ENCODE measurements at places on chromosomes 4 and X.
A peak's percentile ranks its signal among the peaks of the same experiment; 100 is the strongest.

DNA sequence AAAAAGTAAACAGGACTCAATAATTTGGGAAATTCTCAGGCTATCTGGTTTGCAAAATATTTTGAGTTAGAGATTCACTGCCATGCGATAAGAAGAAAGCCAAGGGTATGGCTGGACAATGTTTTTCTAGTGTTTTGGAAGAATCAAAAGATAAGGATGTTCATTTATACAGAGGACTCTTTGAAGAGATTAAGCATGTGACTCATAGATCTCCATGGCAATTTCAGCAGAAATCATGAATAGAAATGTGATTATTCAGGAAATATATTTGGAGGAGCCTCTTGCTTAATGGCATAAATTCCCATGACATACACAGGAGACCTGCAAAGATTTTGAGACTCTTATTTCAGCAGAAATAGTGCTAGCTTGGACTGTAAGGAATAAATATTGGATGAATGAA lies 16.7 kb upstream of the FRAS1 start:
- no peak for DNase-seq

- DNase-seq = no peak
These were observed 121.2 kb upstream of the PDLIM3 start for GRCh38 chr4:185656467-185656931.

- DNase-seq = no peak
These were observed 15.8 kb upstream of the UBE2K start for GRCh38 chr4:39682138-39682537.

GRCh38 chrX:15721911-15722310 lies 16.2 kb upstream of the CA5B start:
- no peak for DNase-seq

DNA sequence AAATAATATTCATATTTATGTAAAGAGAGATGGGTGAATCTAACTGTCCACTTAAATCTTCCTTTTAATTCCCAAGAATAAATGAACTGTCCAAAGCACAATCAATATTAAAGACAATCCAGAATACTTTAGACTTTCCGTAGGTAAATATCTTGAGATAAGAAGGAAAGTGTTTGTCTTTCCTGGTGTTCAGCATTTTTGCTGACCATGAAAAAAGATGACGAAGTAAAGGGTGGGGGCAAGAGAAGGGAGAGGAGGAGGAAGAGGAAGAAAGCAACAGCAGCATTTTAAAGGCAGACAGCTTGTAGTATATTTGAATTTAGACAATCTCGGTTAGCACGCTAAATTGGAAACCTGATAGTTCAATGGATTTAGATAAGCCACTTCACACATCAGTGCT lies 498.2 kb downstream of the KCNIP4 start:
- DNase-seq = no peak

- DNase-seq = no peak
These were observed 21.6 kb downstream of the NYX start for GRCh38 chrX:41468647-41469323.

- no peak for DNase-seq
These were observed 245.0 kb downstream of the EVC2 start for GRCh38 chr4:5463361-5463760.

GRCh38 chr4:52376132-52376704 lies 282.9 kb downstream of the USP46 start:
- peak; percentile 68 for DNase-seq

DNA sequence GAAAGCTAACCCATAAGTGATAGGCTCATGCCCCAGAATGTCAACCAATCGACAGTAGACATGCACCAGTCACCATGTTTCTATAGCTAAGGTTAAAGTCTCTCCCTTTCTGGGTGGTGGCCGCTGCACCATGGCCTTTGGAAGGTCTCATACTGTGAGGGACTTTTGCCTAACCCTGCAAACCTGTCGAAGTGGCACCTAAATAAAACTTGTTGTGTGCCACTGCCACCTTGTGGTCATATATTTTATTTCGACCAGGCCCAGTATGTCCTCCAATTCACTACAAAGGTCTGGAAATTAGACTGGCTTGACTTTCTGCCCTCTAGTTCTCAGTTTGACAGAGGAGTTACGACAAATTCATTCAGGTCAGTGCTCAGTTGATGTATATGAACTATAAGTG lies 163.1 kb downstream of the SMARCA1 start:
- peak; percentile 65 for DNase-seq
